ENCODE measurements at places on chromosomes 13 and 19. TPM values are rescaled to one million over a fixed set of nuclear protein-coding genes. Genes with fewer than 3 reads are reported as not detected.

DNA sequence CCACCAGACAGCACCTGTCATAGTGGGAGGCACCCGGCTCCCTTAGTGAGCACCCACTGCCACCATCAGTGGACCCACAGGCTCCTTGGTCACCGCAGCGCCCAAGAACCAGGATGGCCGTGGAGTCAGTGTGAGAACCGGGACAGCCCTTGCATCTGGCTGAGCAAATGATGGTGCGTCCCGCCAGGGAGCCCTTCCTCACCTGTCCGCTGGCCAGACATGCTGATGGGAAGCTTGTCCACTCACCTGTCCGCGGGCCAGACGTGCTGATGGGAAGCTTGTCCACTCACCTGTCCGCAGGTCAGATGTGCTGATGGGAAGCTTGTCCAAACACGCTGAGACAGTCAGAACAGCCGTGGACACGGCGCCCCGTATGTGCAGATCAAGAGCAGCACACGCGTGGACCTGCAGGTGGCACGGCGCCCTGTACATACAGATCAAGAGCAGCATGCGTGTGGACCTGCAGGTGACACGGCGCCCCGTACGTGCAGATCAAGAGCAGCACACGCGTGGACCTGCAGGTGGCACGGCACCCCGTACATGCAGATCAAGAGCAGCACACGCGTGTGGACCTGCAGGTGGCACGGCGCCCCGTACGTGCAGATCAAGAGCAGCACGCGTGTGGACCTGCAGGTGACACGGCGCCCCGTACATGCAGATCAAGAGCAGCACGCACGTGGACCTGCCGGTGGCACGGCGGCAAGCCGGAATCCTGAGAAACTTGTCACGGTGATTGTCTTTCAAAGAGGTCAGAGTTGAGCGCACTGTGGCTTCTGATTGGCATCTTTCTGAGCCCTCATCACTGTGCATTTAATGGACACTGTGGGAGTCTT, 40.7 kb upstream of the DCUN1D2 start:
- no peak for DNase-seq

GRCh38 chr13:105997581-105998550, 537.6 kb downstream of the EFNB2 start:
- no peak for DNase-seq

The BICRA gene
- total RNA-seq, result 3.8 TPM

The HCST gene
- total RNA-seq, result not detected

Data from SK-MEL-5 (cell line).